ENCODE measurements at places on chromosomes 3 and 15.
A peak's percentile ranks its signal among the peaks of the same experiment; 100 is the strongest.

GRCh38 chr3:73480187-73480672 lies 144.5 kb downstream of the PDZRN3 start:
- no peak for DNase-seq

- DNase-seq = no peak
Observed at GRCh38 chr3:165283328-165283727, 87.1 kb upstream of the SLITRK3 start.

DNA sequence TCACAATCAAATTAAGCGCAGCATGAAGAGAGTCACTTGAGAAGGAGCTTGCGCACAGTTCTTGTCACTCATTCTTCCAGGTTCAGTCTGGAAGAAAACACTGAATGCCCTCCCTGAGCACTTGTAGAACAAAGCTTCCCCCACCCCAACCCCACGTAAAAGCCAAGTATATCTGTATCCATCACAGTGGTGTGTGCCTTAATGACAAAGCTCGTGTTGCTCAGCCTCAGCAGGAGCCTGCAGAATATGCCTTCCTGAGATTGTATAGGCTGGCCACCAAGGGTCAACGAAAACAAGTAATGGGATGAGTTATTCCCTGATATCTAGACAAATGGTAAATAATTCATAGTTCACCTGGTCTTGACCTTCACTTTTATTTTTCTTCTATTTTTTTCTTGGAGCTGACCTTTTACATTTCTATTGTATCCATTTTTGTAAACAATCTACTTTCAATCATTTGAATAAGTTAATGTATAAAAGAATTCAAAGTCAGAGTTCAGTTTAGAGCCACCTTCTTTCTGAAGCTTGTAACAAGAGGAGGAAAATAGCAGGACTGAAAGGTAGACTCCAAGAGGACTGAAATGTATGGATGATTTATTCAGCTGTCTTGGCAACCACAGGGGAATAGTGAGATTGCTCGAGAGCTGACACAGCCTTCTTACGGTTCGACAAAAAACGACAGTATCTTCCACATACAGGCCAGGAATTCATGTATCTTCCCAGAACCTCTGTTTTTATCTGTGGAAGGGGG lies 405.5 kb upstream of the TPM1 start:
- DNase-seq = no peak

DNA sequence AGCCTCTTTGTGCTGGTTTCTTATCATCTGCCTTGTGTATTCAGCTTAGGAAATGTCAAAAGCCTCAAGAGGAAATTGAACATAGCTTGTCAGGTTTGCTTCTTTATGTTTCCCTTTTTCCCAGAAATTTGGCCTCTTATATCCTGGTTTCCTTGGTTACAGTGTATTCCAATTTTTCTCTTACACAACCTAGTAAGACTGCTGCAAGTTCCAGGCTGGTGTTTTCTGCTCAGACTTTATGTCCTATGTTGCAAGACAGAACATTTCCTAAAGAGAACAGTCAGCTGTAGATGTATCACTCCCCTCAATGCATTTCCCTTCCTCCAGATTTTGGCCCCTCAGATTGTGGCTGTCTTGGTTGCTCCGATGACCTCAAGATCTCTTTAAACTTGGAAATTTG lies 102.5 kb downstream of the SH3GL3 start:
- DNase-seq = no peak

DNA sequence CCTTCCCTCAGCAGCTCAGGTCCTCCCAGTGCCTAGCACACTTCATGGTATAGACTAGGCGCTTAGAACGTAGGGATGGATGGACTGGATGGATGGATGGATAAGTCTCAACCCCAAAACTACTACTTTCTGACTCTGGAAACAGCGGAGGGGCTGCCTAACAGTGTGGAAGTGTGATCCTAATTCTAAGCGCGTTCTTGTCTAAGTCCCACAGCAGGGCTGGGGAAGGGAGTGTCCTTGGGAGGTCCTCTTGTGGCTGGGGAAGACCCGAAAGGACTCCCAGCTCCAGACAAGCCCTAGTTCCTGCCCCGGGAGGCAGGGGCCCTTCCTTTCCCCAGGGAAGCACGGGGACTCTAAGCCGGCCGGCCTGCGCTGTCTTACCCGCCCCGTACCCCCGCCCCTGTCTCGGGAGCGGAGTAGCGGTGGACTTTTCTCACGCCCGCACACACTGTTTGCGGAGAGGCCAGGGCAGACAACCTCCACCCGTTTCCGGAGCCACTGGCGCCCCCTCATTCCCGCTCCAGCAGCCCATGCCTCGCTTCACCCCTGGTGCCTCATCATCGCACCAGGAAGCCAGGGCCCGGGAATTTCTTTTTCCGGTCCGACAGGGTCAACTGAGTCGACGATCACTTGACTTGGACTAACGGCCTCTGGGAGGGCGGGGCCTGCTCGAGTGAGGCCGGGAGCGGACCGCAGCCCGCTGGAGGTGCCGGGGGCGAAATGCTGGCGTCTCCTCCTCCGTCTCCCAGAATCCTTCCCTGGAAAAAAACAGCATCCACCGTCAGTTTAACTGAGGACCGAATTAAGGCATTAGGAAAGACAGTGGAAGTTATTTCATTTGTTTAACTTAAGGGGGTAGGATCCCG lies 133.3 kb downstream of the TBC1D2B start:
- DNase-seq = no peak

DNA sequence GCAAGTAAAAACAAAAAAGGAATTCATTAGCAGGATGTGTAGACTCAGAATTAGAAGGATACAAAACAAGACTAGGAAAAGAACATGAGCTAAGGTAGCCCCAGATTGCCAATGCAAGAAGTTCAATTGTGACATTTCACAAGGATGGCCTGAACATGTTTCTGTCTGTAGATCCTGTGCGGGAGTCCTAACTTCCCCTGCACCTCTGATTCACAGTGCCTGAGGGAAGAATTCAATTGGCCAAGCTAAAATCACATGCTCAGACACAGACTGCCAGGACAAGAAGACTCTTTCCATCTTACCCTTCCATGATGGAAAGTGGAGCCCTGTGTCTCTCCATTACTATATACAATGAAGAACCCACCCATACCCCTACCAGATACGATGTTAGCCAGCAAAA lies 251.5 kb downstream of the KCNH8 start:
- DNase-seq = no peak

GRCh38 chr15:90782442-90782841 lies 65.3 kb downstream of the BLM start:
- DNase-seq = no peak

DNA sequence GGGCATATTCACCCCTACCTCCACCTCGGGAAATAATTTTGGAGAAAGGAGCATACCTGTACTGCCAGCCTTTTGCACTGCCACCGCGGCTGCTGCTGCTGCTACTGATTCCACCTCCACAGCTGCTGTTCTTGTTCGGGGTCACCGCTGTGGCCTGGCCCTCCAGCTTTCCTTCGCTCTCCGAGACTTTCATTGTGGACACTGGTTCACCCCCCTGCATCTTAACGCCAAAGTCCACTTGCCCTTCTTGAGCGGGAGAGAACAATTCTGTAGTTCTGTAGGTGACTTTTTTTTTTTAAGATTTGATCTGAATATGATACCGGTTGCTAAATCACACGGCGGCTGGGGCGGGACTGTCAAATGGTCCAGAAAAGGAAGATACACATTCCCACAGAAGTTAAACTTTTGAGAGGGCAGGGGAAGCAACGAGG lies 701 bp downstream of the OSBPL11 start:
- peak; percentile 32 for DNase-seq

GRCh38 chr15:29921130-29921601 lies 98.9 kb upstream of the TJP1 start:
- DNase-seq = no peak

DNA sequence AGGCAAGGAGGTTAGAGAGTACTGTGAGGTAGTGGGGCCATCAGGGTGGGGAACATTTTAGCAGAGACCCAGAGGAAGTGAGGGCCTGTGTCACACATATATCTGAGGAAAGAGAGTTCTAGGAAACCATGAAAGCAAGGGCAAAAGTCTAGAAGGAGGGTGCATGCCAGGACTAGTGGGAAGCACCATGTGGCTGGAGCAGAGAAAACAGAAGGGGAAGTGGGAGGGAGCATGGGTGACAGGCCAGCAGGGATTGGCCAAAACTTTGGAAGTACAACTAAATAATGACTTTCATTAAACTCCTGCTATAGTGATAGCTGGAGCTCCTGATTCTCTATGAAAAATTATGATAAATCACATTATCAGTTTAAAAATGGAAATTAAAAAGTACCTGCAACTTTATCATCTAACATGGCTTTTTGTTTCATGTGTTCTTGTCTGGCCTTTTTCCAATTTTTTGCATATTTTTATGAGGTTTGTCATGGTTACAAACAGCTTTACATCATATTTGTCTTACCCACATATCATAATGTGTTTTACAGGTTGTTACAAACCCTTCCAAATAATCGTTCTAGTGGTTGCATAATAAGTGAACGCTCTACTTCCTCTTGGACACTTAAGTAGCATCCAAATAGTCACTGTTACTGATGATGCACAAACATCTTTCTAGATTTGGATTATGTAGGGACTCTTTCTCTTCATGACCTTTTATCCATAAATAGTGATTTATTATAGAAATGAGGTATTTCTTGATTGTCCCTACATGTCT lies 168.3 kb downstream of the NEK10 start:
- no peak for DNase-seq

DNA sequence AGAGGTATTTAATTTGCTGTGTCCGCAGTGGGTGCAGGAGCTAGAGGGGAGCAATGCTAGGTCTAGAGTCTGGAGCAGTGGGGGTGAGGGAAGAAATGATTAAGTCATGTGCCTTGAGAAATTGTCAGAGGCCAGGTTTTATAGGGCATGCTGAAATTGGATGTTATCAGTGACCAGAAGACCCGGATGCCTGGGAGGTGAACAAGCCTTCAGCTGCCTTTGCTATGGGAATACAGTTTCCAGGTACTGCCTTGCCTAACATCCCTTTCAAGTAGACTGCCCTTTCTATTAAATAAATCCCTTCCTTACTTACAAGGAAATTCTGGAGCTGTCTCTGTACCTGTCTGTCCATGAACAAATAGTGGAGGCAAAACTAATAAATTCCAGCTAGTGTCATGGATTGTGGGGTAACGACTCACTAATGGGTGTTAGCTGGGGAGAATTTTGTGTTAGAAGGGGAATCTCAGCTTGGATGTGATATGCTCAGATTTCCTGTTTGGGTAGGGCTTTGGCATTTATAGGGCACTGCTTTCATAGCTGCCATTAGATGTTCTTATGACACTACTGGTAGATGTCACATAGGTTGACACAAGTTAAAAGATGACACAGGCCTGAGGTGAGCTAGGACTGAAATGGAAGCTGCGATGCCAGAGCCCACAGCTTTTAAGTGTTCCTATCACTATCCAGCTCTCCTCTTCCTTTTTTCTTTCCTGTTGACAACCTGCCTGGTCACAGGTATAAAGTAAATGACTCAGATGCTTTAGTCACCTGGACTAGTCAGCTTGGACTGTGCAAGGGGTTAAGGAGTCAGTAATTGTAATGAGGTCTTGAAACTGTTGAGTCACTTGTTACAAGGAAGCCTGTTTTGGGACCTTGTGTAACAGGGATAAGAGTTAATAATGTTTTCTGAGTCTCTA lies 21.3 kb downstream of the CHD2 start:
- peak; percentile 23 for DNase-seq

DNA sequence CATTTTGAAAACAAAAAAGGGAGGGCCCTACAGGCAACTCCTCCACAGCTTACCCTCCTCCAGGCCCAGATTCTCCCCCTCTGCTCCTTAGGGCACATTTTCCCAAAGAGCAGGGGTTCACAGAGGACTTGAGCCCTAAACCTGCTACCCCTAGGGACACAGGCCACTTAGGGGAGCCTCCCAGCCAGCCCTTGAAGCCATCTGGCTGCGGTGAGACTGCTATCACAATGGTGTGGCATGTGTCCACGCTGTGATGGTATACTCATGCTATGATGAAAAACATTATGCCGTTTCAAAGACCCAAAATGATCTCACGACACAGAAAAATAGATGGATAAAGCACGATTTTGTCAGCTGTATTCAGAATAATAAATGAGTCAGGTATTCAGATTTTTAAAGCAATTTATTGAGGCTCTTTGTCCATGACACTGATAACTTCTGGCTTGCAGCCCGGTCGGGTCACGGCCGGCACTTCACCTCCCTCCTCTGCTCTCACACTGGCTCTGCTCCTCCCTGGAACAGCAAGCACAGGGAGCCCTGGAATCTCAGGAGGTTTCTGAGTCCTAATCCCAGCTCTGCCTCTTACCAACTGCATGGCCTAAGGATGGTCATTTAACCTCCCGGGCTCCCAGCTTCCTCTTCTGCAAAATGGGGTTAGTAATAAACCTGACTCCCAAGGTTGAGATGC lies 115.3 kb downstream of the MEGF11 start:
- no peak for DNase-seq

- DNase-seq = peak; percentile 40
Observed at GRCh38 chr3:171459137-171459941, 866 bp downstream of the TNIK start.

GRCh38 chr15:31263751-31264558 lies 62.7 kb upstream of the KLF13 start:
- DNase-seq = peak; percentile 97

DNA sequence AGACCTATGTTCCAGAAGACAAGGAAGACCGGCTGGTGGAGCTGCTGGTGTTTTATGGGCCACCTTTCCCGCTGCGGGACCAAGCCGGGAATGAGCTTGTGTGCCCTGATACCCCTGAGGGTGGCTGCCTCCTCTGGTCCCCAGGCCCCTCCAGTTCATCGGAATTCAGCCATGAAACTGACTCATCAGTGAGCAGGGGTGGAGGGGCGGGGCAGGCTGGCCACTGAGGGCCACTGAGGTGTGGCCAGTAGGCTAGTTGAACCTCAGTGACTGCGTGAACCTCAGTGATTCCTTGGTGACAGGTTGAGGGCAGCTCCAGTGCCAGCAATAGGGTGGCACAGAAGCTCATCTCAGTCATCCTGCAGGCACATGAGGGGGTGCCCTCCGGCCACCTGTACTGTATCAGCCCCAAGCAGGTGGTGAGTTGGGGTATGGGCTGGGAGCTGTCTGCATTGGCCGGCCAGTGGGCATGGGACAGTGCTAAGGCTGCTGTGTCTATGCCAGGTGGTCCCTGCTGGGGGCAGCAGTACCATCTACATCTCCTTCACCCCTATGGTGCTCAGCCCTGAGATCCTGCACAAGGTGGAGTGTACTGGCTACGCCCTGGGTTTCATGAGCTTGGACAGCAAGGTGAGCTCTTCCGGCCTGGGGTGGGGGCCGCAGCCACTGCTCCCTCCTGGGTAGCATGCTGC lies 20.3 kb downstream of the ACAA1 start:
- DNase-seq = no peak

DNA sequence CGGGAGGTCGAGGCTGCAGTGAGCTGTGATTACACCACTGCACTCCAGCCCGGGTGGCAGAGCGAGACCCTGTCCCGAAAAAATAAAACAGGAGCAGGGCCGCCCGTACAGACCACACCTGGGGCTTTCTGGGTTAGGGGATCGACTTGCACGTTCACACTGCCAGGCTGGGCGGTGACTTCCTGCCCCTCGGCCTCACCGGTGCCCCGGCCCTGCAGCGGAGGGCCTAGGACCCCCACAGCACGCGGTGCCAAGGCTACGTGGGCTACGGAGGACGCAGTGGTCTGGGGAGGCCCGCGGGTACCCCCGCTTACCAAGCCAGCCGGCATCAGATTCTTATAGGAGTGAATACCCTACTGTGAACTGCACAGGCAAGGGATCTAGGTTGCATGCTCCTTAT lies 11.6 kb upstream of the TTC14 start:
- no peak for DNase-seq
